DMS 273 treated with DMSO at 0.1 percent for 48 hours (cell line): ENCODE measurements at places on chromosomes 11 and 22.

GRCh38 chr22:27064386-27064785 is 407.0 kb downstream of the MIAT start:
- DNase-seq: no peak

GRCh38 chr11:358129-358800 is 11.0 kb upstream of the B4GALNT4 start:
- DNase-seq: no peak

DNA sequence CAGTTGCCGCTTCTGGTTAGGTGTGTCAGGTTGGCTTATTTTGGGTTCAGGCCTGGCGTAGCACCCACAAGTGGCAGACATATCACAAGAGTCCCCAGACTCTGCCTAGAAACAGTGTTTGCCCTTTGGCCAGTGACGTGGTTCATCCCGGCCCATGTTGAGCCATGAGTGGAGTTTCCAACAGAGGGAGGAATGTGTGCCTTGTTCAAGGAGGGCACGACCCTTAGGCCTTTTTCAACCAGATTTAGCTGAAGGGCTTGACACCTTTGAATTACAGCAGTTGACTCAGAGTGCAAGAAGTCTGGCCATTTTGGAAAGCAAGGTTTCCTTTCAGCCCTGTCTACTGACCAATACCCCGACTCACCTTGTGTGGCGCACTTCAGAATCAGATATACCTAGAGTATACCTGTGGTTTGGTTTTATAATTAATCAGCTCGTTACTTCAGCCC is 15.1 kb upstream of the AIFM3 start:
- DNase-seq: no peak

GRCh38 chr11:134207538-134208239 is 16.1 kb downstream of the NCAPD3 start:
- DNase-seq: no peak

DNA sequence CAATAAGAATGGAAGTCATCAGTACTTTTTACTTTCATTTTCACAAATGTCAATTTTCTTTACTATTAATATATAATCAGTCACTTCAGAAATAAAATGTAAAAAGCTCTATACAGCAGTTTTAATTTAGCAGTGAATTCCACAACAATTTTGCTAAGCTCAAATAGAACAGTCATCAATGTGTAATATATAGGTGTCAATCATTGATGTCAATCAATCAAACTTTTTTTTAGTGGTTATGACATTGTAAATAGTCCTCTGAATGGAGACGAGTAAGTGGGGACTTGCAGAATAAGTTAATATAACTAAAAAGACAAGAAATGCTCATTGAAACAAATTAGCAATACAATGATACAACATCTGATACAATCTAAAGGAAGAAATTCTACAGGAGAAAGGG is 327.4 kb downstream of the GUCY1A2 start:
- DNase-seq: no peak

DNA sequence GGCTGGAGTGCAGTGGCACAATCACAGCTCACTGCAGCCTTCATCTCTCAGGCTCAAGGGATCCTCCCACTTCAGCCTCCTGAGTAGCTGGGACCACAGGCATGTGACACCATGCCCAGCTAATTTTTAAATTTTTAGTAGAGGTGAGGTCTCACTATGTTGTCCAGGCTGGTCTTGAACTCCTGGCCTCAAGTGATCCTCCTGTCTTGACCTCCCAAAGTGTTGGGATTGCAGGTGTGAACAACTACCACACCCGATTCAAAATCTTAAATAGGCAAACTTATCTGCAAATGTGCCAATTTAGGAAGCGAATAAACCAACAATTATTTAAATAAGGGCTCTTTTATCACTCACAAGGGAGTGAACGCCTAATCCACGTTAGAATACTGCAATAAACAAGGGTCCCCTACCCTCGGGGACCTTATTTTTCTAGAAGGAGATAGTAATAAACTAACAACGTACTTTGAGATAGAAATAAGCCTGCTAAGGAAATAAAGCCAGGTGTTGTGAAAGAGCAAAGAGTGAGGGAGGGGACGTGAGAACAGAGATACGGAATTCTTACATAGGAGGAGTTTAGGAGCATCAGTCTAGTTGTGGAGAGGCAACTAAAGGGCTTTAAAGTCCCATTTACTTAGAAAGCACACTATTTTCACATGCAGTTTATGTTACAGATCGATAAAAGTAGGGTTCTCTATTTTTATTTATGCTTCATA is 3.0 kb upstream of the WEE1 start:
- DNase-seq: no peak

GRCh38 chr11:106186630-106187029 is 109.2 kb downstream of the AASDHPPT start:
- DNase-seq: no peak

- DNase-seq: no peak
These were observed 9.7 kb downstream of the GAL3ST1 start for GRCh38 chr22:30564761-30565119.

GRCh38 chr11:110524238-110524637 is 94.5 kb downstream of the FDX1 start:
- DNase-seq: no peak

DNA sequence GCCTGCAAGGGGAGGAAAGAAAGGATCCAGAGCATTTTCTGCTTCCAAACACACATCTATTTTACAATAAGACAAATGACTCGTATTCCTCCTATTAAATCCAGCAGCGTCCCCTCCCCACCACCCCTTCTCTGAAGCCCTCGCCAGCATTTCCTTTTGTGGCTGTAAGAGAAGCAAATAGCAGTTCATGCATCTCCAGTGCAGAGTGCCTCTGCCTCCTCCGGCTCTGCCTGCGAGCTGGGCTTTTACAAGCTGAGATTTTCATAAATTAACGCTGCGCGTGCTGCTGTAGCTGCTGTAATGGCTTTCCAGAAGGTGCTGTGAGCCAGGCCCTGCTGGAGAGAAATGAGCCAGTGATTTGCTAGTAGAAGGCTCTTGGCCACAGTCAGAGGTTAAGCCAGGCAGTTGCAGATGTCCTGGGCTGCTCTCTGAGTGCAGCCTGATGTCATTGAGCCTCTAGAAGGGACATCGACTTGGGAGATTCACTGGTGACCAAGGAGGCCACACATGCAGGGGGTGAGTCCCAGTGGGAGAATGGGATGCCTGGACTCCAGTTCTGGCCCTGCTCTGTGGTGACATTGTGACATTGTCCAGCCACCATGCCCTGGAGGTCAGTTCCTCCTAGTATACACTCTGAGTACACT is 134.5 kb upstream of the NAV2 start:
- DNase-seq: no peak
